ENCODE measurements at places on chromosomes 1 and 21. TPM values are rescaled to one million over a fixed set of nuclear protein-coding genes. Genes with fewer than 3 reads are reported as not detected.

PIK3CD gene
- 60.9 TPM for total RNA-seq

C1QC gene
- not detected for total RNA-seq

GBP7 gene
- not detected for total RNA-seq

HUNK gene
- total RNA-seq: under 0.01 TPM

AP4B1 gene
- total RNA-seq: 15.9 TPM

RCAN1 gene
- 653 TPM for total RNA-seq

ZBTB48 gene
- 10.3 TPM for total RNA-seq

BMP8A gene
- total RNA-seq: not detected

CCDC27 gene
- not detected for total RNA-seq

CAPZB gene
- total RNA-seq: 123 TPM

WLS gene
- 41.1 TPM for total RNA-seq

THEM4 gene
- 15.1 TPM for total RNA-seq

FCRL1 gene
- not detected for total RNA-seq

SPRR1B gene
- not detected for total RNA-seq

MRPL24 gene
- 41.4 TPM for total RNA-seq

C1orf167 gene
- total RNA-seq: not detected

RBM11 gene
- total RNA-seq: 2.0 TPM

IFI44L gene
- total RNA-seq: 462 TPM

CRYAA gene
- total RNA-seq: not detected

B3GALT2 gene
- total RNA-seq: 1.0 TPM

MSH4 gene
- total RNA-seq: 0.34 TPM

ACTA1 gene
- not detected for total RNA-seq

GUCA2A gene
- total RNA-seq: not detected

EPHB2 gene
- not detected for total RNA-seq

TMEM82 gene
- not detected for total RNA-seq

NCAM2 gene
- 34.2 TPM for total RNA-seq

NPHS2 gene
- not detected for total RNA-seq

CFAP126 gene
- not detected for total RNA-seq

SLAMF6 gene
- total RNA-seq: not detected

LGR6 gene
- not detected for total RNA-seq

ARHGEF11 gene
- total RNA-seq: 119 TPM

MROH9 gene
- not detected for total RNA-seq

ZYG11A gene
- total RNA-seq: under 0.01 TPM

SYNC gene
- 28.3 TPM for total RNA-seq

TCEA3 gene
- total RNA-seq: 1.5 TPM

OR2L2 gene
- not detected for total RNA-seq

IGSF5 gene
- 0.36 TPM for total RNA-seq

TNFRSF9 gene
- total RNA-seq: not detected

TRIM63 gene
- 108 TPM for total RNA-seq

CCDC18 gene
- total RNA-seq: 4.5 TPM

GNAI3 gene
- total RNA-seq: 13.3 TPM

KRTAP21-1 gene
- not detected for total RNA-seq

DCAF8 gene
- 94.9 TPM for total RNA-seq

BNIPL gene
- total RNA-seq: under 0.01 TPM

THEM5 gene
- not detected for total RNA-seq

S100A16 gene
- total RNA-seq: 34.3 TPM
